ENCODE measurements at places on chromosomes 12 and 14.

DNA sequence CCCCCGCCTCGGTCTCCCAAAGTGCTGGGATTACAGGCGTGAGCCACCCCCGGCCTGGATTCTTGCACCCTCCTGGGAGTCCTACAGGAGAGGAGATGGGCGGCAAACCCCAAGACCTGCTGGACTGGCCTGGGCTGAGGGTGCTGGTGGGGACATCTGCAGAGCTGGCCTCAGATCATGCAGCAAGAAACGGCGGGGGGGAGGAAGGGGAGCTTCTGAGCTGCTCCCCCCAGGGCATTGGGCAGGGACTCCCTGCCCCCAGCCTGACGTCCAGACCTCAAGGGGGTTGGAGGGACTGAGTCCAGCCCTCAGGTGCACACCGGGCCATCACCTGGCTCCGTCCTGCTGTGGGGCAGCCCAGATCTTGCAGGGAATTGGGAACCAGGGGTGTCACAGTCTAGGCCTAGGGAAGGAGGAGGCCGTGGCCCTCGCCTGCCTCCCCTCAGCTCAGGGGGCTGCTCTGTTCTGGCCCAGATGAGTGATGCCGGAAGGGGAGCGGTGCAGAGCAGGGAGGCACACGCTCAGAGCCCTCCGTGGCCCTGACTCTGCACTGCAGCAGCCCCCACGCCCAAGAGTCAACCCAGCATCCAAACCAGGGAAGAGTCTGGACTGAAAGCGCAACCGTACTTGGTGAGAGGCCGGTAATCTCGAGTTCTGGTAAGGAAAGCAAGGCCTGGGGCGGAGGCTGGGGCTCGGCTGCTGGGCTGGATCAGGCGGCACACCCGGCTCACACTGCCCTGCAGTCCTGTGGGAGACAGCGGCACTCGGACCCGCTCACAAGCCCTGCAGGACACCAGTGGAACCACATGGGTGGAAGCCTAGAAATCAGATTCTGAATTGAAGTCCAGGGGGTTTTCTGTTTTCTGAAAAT lies 8.9 kb upstream of the AMN start:
- DNase-seq, result no peak

- DNase-seq, result no peak
Measured at GRCh38 chr12:124098887-124099286, 125.9 kb downstream of the ZNF664 start.

- no peak for DNase-seq
Measured at GRCh38 chr14:99986396-99986795, 78.8 kb upstream of the EVL start.

- DNase-seq, result peak; percentile 47
Measured at GRCh38 chr12:49706351-49707127, 666 bp downstream of the FMNL3 start.

- DNase-seq, result peak; percentile 65
Measured at GRCh38 chr14:94423453-94424056, 29.0 kb downstream of the SERPINA11 start.

GRCh38 chr12:26978801-26979200 lies 35.4 kb downstream of the TM7SF3 start:
- DNase-seq, result no peak

DNA sequence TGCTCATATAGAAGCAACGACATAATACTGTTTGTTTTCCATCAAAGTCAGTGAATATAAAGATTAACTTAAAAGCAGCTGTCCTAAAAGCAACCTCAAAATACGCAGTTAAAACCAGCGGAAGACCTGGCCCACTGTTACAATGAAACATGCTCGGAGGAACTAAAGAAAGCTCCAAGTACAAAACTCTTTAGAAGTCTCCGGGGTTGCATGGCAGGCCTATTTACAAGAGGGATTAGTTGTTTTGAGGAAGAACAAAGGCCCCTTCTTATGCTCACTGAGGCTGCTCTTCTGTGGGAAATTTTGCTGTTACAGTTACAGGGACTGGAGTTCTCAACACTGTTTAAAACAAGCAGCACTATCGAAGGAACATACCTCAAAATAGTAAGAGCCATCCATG lies 75.9 kb upstream of the C12orf71 start:
- no peak for DNase-seq

DNA sequence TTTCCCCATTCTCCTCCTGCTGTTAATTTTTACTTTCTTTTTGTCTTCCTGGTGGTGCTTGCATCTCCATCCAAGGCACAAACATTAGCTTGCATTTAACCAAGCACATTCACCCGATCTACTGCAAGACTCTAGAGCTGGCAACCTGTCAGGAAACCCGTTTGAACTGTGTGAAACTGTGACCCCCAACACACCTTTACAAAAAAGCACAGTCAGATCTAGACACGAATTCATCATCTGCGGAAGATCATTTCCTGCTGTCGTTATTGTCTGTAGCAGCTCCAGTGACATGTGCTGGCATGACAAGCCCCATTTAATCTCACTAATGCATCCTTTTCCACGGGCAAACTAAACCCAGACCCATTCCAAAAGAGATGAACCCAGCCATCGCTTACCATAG lies 340.5 kb downstream of the VRK1 start:
- no peak for DNase-seq

- no peak for DNase-seq
Measured at GRCh38 chr12:49937639-49938300, 12.8 kb upstream of the AQP2 start.

DNA sequence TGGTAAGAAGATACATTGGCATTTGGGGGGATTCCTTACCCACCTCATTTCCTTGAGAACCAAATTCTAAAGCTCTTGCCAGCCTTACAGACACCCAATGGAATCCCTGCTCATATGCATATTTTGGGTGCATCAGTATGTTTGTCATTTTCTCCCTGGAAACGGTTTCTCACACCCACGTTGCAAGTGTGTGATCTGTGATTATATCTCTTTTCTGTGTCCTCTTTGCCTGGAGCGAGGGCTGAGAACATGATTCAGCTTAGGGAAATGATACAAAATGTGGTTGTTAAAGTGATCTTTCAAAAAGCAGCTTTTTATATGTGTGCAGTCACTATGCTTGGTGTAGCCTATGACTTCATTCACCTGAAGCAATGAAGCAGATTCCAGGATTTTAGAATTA lies 52.0 kb downstream of the KCNMB4 start:
- peak; percentile 16 for DNase-seq

DNA sequence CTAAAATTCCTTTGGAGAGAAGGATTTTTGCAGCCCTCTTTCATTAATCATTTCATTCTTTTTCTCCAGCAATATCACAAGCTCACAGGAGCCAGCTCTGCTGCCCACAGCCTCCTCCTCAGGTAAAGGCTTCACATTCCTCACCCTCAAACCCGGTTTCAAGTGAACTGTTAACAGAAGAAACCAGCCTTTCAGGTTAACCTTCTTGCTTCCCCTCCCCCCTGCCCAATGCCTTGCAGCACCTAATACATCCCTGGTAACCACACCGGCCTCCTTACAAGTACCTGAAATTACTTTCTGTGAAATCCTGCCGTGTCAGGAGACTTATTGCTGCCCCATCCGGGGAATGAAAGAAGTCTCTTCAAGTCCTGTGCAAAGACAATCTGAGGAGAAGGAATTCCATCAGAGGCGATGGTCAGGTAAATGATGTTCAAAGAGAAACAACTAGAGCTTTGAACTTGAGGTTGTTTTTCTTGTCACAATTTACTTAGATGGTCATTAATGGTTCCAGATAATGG lies 111.2 kb downstream of the MYRFL start:
- DNase-seq, result no peak

DNA sequence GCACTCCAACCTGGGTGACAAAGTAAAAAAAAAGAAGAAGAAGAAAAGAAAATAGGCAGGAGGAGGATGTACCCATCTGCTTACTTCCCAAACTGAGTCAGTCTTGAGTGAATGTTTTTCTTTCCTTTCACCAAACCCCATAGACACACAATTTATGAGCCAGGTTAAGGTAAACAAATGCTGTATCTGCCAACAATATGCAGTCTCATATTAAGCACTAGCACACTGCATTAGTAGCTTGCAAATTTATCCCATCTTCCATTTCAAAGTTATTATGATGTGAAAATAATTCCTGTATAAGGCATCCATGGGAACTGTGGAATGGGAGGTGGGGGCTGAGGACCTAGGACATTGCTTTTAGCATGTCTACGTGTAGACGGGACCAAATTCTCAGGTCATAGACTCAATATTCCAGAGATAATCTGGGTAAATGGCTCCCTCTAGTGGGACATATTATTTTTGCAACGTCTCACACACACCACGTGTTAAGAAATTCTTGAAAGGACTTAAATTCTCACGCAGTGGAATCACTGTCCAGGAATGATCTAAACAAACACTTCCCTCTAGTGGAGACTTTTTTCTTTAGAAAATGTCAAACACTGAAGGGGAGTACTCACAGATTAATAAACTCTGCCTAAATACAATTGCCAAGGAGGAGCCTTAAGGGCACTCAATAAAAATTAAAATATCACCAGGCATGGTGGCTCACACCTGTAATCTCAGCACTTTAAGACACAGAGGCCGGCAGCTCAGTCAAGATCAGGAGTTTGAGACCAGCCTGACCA lies 17.1 kb upstream of the OR10P1 start:
- peak; percentile 97 for DNase-seq

DNA sequence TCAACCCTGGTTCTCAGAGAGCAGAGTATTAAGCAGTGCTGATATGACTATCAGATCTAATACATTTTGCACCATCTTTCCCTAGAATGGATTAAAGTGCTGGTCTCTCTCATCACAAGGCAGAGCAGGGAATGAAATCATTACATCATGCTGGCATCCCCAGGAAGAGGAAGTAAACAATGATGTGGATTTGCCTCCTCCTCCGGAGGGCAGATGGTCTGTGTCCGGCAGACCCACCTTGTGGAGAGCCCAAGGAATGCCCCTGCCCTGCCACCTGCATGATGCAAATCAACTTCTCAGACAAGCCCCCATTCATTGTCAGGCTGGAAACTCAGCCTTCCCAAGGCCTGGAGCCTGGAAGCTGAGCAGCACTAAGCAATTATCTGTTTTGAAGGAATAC lies 1149.1 kb downstream of the VRK1 start:
- DNase-seq, result no peak

DNA sequence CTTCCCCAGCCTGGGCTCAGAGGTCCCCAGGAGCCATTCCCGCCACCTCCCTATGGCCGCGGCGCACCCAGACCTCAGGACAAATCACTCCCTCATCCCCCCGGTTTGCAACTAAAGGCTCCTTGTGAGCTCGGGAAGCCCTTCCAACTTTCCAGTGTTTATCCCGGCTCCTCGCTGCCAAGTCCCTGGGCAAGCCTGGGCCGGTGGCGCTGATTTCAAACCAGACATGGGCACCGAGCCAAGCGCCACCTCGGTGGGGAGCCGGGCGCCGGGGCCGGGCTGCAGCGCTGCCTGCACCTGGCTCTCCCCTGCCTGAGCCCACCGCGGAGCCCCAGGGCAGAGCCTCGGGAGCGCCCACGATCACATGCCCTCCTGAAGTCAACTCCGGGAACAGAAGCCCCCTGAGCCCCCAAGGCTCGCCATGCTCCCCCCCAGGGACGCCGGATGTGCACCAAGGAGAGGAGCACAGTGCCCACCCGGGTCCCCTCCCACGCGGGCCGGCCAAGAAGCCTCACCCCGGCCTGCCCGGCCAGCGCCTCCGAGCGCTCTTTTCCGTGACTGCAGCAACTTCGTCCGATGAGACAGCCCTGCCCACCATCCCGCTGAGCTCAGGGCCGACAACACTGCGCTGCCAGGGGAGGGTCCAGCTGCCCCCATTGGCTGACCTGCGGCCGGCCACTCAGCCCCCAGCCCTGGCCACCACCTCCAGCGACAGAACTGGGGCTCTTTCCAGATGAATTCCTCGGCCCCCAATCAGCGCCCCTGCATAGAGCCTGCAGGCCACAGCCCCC lies 50.0 kb downstream of the NCOR2 start:
- DNase-seq, result no peak

DNA sequence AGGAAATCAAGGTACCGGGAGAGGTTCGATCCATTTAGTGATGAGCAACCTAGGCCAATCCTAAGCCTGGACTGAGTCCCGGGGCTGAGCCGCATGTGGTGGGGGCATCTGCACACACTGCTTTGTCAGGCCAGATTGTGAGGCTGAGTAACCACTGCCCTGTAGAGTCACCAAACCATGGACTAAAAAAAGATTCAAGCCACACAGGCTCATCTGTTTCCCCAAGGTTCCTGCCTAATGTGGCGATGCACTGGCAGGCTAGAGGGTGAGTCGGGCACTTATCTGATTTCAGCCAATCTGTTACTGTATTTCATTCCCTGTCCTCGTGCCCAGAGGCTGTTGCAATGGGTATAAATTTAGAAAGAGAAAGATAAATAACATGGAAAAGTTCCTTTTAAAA lies 140.8 kb downstream of the TTC7B start:
- DNase-seq, result peak; percentile 17

DNA sequence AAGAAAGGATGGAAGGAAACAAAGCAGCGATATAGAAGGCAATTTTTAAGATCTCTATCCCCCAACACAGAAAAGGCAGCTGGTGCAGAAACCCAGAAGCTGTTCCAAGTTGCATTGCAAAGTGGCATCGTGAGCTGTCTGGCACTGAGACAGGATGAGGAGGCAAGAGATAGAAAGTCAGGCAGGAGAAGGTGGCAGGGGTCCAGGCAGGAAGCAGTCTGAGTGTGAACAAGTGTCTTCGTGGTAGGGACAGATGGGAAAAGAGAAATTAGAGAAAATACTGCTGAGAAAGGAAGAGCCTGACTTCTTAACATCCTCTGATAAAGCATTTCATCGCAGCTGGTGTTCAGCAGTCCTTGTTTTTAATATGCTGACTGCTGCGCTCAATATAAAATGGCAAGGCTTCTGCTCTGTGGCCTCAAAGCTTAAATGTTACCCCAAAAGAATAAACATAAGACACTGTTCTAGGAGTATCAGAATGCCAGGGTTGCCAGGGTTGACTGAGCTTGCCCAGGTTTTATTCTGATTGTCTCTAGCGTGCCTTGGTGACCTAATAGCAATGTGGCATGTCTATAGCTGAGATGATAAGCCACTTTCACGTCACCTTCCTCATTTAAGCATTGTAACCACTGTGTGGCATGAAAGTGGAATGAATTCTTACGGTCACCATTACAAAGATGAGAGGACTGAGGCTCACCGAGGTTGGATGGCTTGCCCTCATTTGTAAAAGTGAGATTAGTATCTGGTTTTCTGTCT lies 397.6 kb downstream of the NUAK1 start:
- no peak for DNase-seq

- DNase-seq, result no peak
Measured at GRCh38 chr12:52248541-52249461, 15.8 kb downstream of the KRT7 start.

GRCh38 chr14:63276016-63276415 lies 42.7 kb downstream of the GPHB5 start:
- DNase-seq, result no peak

DNA sequence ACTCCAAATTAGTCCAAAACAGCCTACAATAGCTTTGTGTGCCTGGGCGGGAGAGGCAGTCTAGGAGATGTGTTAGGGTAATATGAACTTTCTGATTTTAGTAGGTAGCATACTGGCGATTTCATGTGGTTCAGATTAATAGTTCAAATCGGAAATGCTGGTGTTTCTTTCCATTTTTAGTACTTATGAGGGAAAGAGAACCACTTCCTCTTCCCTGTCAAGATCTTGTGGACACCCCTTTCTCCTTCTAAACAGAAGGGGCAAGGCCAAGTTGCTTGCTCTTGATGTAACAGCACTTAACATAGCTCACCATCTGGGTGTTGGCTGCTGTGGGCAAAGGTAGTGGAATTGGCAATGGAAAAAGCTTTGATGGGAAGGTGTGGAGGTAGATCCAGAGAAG lies 32.2 kb upstream of the IGF1 start:
- DNase-seq, result peak; percentile 14

Measured in OCI-M1 (cell line).